Skeletal muscle cell (primary cell): ENCODE measurements at places on chromosomes 13 and 19.

DNA sequence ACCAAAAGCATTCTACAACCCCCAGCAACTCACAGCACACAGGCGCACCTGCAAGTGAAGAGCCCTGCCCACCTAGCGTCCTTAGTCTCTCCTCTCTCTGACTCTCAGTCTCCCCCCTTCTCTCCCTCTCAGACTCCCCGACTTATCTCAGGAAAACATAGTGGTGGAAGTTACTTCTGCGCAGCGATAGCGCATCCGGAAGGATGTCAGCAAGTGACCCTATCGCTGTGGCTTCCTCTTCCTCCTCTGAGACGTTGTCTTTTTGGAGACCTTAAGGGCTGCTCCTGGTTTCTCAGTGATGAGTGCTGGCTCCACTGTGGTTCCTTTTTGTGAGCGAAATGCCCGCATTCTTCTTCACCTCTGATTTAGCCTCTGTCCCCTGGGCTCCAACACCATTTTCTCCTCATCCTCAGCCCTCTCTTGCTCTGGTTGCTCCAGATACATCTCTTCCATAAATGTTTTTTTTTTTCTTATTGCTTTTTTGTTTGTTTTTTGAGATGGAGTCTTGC lies 1.4 kb upstream of the YIF1B start:
- DNase-seq, result no peak

DNA sequence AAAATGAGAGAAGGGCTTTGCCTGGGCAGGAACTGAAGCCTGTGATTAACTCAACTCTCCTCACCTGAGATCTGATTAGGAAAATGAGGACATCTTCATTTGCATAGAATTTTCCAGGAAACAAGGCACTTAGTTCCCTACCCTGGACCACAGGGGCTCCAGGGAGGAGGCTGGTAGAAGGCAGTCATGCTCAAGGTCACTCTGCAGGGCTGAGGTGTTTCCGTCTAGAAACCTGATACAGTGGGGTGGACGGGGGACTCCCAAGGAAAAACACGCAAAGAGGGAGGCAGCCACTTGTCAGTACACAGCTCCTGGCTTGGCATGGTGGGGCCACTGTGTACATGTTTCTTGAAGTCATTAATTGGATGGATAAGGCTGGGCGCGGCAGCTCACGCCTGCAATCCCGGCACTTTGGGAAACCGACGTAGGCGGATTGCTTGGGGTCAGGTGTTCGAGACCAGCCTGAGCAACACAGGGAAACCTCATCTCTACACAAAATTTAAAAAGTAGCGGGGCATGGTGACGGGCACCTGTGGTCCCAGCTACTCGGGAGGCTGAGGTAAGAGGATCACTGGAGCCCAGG lies 6.0 kb downstream of the KLK14 start:
- DNase-seq, result no peak

DNA sequence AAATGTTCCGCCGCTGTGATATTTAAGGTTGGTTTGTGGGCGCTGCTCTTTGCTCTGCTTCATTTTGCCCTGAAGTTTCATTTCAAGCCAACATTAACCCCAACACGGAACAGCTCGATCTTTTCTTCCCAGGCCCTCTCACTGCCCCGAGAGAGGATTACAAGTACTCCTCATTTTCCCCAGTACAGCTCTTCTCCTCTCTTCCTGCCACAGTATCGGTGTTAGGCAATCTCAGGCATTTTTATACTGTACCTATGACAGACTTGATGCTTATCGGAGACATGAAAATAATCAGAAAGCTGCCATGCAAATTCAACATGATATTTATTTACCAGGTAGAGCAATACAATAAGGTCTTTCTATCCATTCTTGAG lies 1.3 kb upstream of the EDNRB start:
- no peak for DNase-seq

DNA sequence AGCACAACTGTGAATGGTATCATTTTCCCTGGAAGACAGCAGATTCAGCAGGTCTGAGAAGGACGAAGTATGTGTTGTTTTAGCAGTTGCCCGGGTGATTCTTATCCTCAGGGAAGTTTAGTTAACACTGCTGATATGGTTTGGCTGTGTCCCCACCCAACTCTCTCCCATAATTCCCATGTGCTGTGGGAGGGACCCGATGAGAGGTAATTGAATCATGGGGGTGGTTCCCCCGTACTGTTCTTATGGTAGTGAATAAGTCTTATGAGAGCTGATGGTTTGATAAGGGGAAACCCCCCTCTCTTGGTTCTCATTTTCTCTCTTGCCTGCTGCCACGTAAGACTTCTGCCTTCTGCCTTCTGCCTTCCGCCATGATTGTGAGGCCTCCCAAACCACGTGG lies 81.0 kb upstream of the UBAC2 start:
- DNase-seq, result no peak

- no peak for DNase-seq
Observed at GRCh38 chr13:58843567-58843966, 1212.0 kb downstream of the PCDH17 start.

GRCh38 chr13:48216204-48216711 lies 16.7 kb upstream of the ITM2B start:
- DNase-seq, result no peak
